ENCODE measurements at places on chromosomes 1 and 21.

DNA sequence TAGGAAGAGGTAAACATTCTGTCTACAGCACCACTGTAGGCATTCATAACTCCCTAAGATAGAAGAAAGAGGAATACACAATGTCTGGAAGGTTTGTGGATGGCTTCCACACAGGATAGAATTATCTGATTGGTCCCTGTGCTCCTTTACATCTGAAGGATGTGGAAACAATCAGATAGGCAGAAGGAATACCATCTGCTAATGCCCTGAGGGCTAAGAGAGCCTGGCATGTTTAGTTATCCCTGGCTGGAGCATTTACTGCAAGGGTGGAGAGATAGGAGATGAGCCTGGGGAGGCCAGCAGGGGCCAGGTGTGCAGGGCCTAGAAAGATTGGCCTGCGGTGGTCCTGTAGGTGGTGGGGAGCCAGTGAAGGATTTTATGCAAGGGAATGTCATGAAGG, 8.6 kb upstream of the ACBD3 start:
- DNase-seq = no peak

DNA sequence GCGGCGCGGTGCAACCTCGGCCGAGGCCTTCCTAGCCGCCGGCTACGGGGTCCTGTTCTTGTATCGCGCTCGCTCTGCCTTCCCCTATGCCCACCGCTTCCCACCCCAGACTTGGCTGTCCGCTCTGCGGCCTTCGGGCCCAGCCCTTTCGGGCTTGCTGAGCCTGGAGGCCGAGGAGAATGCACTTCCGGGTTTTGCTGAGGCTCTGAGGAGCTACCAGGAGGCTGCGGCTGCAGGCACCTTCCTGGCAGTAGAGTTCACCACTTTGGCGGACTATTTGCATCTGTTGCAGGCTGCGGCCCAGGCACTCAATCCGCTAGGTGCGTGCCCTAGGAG, 379 bp downstream of the PPCS start:
- DNase-seq = peak; percentile 33

DNA sequence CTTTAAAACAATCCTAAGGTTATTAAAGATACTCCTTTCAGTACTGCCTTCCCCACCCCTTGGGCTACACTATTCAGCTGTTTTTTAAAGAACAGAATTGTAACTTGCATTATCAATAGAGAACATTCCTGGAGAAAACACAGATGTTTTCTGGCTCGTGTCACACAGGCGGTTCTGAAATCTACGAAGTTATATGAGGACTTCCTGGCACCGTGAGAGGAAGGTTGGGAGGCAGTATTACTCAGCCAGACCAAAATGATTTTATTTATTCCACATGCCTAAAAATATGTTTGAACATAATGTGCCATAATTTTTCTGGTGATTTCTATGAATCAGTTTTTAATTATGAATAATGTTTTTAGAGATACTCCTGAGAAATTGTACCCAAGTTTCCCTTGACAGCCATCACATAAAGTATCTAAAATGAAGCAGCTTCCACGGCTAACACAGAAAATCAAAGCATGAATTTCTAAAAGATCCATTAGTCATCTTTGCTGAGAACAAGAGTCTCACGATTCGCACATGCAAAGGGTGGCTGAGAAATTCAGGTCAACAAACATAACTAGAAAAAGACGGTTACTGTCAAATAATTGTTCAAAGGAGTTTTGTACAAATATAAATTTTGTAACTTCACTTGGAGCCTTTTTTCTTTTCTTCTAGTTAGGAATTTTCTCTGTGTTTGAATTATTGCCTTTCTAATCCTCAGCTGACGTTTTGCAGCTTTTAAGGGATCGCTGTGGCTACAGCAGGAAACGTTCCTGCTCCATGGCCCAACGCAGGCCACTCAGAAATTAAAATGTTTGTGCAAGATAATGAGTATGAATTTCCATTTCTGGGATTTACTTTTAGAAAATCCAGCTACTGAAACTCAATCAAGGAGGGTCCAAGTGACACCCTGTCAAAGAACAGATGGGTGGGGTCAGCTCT, 8.0 kb upstream of the SIM2 start:
- DNase-seq = no peak

GRCh38 chr1:203704120-203704519, 60.9 kb upstream of the LAX1 start:
- no peak for DNase-seq

DNA sequence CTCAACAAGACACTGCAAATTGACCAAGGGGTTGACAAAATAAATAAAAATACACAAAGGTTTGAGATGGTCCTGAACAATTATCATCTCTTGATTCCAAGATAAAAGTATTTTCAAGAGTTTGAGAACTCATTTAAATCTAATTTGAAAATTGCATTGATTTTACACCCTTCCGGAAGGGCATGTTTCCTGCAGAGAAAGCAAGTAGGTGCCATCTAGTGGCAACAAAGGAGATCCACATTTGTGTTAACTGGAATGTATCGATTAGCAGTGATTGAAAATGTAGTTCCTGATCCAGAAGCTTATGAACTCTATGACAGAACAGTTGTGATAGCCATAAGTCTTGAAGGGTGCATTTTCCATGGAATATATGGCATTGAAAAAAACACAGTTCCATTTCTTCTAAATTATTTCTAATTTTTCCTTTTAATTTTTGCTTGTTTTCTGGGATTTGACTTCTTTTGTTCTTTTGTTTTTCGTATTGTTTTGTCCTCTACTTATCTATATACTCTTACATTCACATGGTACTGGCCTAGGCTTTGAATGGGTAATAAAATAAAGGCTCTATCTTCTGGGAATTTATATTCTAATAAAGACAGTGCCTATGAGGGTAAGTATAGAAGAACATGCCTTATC, 143.7 kb downstream of the DNM3 start:
- no peak for DNase-seq

- peak; percentile 22 for DNase-seq
Observed at GRCh38 chr1:54287176-54287650, 87.2 kb downstream of the MRPL37 start.

GRCh38 chr21:44927587-44928461, 7.1 kb upstream of the ITGB2 start:
- DNase-seq = peak; percentile 87

DNA sequence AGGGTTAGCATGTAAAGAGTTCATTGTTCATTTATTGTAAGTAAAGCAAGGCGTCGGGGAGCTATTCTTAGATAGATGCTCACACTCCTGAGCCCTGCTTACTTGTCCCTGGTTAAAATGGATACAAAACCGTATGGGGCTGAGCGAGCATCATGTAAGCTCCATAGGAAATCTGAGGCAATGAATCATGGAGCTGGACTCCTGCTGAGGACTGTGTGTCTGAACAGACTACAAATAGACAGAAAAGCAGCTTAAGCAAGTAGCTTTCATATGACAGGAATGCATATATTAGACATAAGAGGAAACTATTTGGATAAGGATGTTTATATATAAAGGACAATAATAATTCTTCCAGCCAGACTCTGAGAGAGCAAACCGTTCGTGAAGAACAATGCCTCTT, 604.9 kb upstream of the PTBP2 start:
- no peak for DNase-seq

- no peak for DNase-seq
Observed at GRCh38 chr1:201463071-201463552, 5.9 kb downstream of the PHLDA3 start.

DNA sequence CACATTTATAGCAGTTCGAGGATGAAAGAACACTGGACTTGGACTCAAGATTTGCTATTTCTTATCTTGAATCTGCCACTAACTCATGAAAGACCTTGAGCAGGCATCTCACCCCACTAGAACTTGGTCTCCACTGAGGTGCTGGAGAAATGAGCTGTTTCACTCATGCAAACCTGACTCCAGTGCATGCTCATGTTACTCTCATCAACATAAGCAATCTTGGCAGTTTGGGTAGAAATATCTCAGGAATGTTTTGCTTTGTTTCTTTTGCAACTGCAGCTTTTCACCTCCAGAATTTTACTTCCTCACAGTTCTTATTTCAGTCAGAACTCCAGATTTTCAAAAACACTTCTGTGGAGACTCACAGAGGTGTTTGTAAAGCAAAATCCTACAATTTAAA, 46.2 kb upstream of the DAB1 start:
- DNase-seq = no peak

- DNase-seq = no peak
Observed at GRCh38 chr21:31136891-31137290, 98.6 kb upstream of the KRTAP19-8 start.

GRCh38 chr1:9344426-9345200, 51.9 kb downstream of the SPSB1 start:
- no peak for DNase-seq

DNA sequence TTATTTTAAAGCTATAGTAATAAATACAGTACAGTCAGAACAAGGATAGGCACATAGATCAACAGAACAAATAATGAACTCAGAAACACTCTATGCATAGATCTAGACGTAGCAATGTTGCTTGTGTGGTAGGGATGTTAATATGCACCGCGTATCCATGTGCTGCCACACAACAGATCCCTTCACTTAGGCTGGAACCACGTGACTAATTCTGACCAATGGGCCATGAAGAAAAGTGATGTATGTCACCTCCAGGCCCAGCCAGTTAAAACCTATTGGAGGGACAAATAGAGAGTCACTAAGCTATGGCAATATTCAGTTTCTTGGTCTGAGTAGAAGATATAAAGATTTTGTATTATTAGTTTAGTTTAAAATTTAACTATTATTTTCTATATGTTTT, 91.4 kb downstream of the ADAMTS1 start:
- no peak for DNase-seq

GRCh38 chr1:187839873-187840272, 1011.1 kb downstream of the PLA2G4A start:
- DNase-seq = no peak

DNA sequence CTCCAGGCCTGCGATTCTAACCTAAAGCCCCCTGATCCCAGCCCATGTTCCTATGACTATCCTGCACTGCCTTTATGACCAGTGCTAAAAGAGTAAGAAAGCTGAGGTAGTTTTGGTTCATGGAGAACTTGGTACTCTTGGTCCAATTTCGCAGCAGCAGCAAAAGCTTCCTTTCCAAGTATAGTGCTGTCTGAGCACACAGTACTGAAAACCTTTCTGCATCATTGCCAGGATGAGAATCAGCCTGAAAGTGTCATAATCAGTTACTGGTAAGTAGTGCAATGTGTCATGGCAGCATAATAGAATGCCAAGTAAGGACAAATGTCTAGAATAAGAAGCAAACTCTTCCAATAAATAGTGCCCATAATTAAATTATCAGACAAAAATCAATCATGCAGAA, 889.6 kb upstream of the ADGRL4 start:
- no peak for DNase-seq

DNA sequence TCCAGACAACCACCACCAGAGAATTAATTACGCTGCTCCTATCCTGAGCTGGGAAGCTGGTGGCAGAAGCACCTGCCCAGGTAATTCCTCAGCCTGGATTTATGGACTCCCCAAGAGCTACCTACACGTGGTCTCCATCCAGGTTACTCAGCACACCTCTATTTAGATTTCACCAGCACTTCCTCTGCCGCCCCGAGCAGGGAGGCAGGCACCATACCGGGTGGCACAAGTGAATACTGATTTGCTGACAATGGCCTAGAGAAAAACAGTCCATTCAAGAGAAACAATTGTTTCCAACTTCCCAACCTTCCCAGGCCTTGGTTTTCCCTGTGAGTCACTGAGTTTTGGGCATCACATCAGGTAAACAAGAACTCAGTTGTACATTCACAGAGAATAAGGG, 134.3 kb downstream of the MATN1 start:
- no peak for DNase-seq

GRCh38 chr1:186775036-186775435, 53.7 kb upstream of the PLA2G4A start:
- DNase-seq = no peak

GRCh38 chr1:72412286-72412685, 129.9 kb upstream of the NEGR1 start:
- no peak for DNase-seq

- DNase-seq = no peak
Observed at GRCh38 chr1:29392036-29392435, 155.7 kb downstream of the PTPRU start.

DNA sequence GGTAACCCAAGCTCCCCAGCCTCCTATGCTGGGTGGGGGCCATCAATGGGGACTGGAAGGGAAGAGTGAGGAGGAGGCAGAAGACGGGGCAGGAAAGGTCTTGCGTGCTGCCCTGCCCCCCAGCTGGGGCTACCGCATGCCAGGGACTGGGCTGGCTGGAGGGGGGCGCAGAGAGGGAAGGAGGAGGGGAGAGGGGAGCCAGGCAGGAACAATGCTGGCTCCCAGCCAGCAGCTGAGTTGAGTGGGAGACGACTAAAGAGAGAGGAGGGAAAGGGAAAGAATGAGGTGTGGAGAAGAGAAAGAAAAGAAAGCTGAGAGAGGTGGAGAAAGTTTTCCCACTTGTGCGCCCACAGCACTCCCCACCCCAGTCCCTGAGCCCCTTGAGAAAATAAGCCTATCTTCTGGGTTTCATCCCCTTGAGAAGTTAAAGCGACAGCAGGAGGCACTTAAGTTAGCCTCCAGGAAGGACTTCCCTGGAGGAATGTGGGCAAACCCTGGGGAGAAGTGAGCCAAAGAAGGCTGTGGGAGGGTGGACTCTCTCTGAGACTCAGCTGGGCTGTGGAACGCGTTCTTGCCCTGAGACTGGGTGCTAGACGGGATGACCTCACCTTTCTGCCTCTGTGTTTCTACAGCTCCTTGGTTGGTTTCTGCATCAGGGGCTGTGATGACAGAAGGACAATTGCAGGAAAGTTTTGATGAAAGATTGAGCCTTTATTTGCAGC, 12.9 kb upstream of the NES start:
- no peak for DNase-seq

- DNase-seq = no peak
Observed at GRCh38 chr1:100219883-100220282, 29.8 kb downstream of the DBT start.

- DNase-seq = no peak
Observed at GRCh38 chr1:8458607-8459006, 140.7 kb downstream of the SLC45A1 start.

DNA sequence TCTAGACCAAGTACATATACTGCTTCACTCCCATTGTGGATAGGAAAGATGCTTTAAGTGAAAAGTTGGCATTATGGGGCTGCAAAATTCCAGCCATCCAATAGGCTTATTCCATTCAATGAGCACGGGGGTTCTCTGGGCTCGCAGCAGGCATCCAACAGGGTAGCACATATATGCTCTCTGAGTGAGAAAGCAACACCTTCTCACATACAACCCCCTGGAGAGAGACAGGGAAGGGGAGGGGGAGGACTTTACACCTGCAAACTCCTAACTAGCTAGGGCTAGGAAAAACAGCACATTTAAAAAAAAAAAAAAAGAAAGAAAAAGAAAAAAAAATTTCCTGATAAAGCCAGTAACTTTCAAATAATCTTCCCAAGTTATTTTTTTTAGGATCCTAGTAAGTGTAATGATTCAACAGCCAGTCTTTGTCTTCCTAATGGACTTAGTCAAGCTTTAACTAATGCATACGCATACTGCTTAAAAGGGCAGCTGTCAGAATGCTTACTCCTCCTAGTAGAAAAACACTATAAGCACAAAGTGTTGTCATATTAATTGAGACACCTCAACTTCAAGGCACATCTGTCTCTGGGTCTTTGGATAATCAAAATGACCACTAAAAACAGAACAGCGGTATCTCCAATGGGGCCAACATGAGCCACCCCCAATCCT, 18.7 kb downstream of the PSMB2 start:
- no peak for DNase-seq
